ENCODE measurements at places on chromosomes 13 and 19. TPM values are rescaled to one million over a fixed set of nuclear protein-coding genes. Genes with fewer than 3 reads are reported as not detected.

The NLRP5 gene
- total RNA-seq: not detected

- H3K36me3 ChIP-seq: no peaks in the 10 kb centered on the region
- no peaks in the 10 kb centered on the region for H3K4me1 ChIP-seq
- H3K27ac ChIP-seq: no peak overlapping the region
- no peak for DNase-seq
Measured at GRCh38 chr13:48760626-48761025, 106.9 kb downstream of the CYSLTR2 start.

DNA sequence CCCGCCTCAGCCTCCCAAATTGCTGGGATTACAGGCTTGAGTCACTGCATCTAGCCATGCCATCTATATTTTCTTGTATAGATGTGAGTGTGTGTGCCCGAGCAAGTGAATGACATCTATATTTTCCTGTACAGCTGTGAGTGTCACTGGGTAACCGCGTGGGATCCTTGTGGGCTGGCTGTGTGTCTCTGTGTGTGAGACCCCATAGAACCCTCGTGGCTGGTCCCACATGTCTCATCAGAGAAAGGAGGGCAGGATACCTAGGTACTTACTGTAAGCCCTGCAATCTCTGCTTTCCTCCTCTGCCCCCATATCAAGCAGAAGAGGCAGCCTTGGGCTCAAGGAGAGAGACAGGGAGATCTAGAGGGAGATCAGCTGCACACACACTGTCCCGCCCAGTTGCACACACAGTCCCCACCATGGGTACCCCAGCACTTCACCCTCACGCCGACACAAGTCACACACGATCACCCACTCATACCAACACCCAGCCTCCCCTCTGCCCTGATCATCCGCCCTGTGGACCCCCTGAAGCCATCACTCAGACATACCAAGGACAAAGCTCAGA is 655 bp downstream of the DENND1C start:
- peaks cover 13% of the 10 kb centered on the region for H3K27me3 ChIP-seq
- no peak for DNase-seq
- no peak overlapping the region for H3K27ac ChIP-seq
- H3K4me3 ChIP-seq: no peak overlapping the region
- H3K4me1 ChIP-seq: peaks cover 6% of the 10 kb centered on the region

DNA sequence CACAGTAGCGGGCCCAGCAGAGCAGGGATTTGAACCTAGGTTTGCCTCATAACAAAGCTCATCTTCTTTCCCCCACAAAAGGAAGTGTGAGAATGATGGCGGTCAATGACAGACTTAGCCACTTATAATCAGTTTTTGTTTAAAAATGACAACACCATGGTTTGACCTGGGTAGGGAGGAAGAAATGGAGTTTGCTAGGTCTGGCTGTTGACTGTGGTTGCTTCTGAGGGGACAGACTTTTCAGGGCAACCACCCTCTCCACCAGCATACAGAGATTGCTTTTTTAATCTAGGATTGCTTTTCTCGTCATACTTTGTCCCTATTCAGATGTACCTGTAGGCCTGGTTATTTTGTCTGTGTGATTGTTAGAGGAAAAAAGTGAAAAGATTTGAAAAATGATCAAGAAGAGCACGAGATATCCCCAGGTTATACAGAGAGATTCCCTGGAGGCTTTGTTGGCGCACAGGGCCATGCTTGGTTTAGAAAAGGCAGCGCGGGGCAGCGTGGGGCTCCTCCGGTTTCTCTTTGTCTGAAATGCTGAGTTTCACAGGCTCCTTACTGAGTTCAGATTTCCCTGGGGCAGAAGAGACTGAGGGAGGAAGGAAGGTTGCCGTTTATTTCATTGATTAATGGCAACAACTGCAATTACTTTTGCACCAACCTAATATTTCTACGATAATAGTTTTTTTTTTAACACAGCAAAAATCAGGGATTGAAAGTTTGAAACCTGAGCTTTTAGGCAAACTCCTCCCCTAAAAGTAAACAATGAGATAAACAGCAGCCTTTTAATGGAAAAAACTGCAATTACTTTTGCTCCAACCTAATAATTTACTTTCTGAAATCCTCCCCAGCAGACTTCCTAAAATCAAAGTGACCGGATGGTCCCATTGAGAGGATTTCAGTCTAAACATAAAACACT is 97.0 kb upstream of the RNF113B start:
- no peak for DNase-seq
- no peak overlapping the region for H3K27ac ChIP-seq
- no peaks in the 10 kb centered on the region for H3K27me3 ChIP-seq
- H3K36me3 ChIP-seq: no peaks in the 10 kb centered on the region

The NALCN gene
- total RNA-seq: 1.1 TPM

The PEG3 gene
- total RNA-seq: 23.4 TPM

GRCh38 chr13:46621133-46621532 is 68.2 kb downstream of the LRCH1 start:
- no peak for DNase-seq
- no peak overlapping the region for H3K4me3 ChIP-seq
- no peak overlapping the region for H3K27ac ChIP-seq

GRCh38 chr13:107964395-107964794 is 250.9 kb downstream of the LIG4 start:
- no peaks in the 10 kb centered on the region for H3K27me3 ChIP-seq
- no peak overlapping the region for H3K4me3 ChIP-seq
- no peak for DNase-seq
- no peak overlapping the region for H3K27ac ChIP-seq

The ZNF525 gene
- total RNA-seq: 6.3 TPM

The LONP1 gene
- 31.1 TPM for total RNA-seq

DNA sequence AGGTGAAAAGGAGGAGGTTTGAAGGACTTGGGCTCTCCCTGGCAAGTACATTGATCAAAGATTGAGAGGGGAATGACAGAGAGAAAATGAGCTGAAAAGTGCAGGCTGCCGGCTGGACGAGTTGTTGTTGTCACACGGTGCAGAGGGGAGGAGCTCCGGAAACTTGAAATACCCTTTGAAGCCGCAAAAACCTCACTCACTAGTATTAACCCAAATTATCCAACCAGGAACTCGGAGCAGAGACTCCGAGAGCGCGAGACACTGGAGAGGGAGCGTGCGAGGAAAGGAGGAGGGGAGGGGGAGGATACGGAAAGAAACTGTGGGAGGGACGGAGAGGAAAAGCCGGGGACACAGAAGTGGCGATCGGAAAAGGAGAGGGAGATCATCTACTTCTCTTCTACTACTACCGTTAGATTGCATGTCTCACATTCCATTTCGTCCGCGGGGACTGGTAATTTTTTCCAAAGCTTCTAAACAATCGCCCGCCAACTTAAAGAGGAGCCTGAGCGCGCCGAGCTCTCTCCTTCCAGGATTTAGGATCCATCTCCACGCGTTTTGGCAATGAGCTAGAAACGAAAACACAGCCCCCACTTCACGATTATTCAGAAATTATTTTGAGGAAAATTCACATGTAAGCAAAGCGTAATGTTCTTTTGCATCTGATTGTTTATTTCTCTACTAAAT is at the start of gene DACH1:
TSS of gene DACH1 (minus strand) at position 74 of the 684 bp plus-strand sequence.
- no peaks in the 10 kb centered on the region for H3K36me3 ChIP-seq
- no peak within 1 kb of the TSS for H3K27ac ChIP-seq
- H3K4me3 ChIP-seq: peak within 1 kb of the TSS; percentile 45
- H3K27me3 ChIP-seq: peaks cover 61% of the 10 kb centered on the region

The PDE4A gene
- total RNA-seq: 14.7 TPM

DNA sequence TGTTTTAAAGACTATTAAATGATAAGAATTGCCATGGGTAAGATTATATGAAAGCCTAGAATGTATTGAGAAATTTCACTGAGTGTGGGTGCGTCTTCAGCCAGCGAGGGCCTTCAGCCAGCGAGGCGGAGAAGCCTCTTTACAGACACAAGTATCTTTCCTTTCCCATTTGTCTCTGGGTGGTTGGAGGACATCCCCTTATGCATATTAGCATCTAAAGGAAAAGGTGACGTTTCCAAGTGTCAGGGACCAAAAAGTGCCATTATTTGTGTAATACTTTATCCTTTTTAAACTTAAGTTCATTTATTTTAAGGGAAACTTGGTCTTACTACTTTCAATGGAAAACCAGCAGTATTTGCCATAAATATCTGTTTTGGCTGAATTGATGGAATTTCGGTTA is 22.2 kb downstream of the SMARCA4 start:
- no peak for DNase-seq
- H3K4me1 ChIP-seq: no peaks in the 10 kb centered on the region
- H3K27me3 ChIP-seq: no peaks in the 10 kb centered on the region
- peaks cover 12% of the 10 kb centered on the region for H3K36me3 ChIP-seq
- no peak overlapping the region for H3K4me3 ChIP-seq

GRCh38 chr13:77016251-77016812 is 10.6 kb downstream of the FBXL3 start:
- H3K27ac ChIP-seq: peak overlapping the region; percentile 59
- H3K27me3 ChIP-seq: no peaks in the 10 kb centered on the region
- H3K36me3 ChIP-seq: peaks cover 33% of the 10 kb centered on the region
- DNase-seq: no peak
- H3K4me1 ChIP-seq: peaks cover 64% of the 10 kb centered on the region
- H3K4me3 ChIP-seq: no peak overlapping the region

GRCh38 chr19:38809592-38810252 is 3.0 kb downstream of the LGALS4 start:
- DNase-seq: peak; percentile 46
- H3K4me1 ChIP-seq: no peaks in the 10 kb centered on the region
- no peak overlapping the region for H3K27ac ChIP-seq
- no peaks in the 10 kb centered on the region for H3K27me3 ChIP-seq
- no peaks in the 10 kb centered on the region for H3K36me3 ChIP-seq
